Hematopoietic multipotent progenitor cell treated with erythropoietin and hydrocortisone succinate and interleukin-3 and kit ligand, for 6 days (in vitro differentiated cells): ENCODE measurements at places on chromosomes 6 and 20.

DNA sequence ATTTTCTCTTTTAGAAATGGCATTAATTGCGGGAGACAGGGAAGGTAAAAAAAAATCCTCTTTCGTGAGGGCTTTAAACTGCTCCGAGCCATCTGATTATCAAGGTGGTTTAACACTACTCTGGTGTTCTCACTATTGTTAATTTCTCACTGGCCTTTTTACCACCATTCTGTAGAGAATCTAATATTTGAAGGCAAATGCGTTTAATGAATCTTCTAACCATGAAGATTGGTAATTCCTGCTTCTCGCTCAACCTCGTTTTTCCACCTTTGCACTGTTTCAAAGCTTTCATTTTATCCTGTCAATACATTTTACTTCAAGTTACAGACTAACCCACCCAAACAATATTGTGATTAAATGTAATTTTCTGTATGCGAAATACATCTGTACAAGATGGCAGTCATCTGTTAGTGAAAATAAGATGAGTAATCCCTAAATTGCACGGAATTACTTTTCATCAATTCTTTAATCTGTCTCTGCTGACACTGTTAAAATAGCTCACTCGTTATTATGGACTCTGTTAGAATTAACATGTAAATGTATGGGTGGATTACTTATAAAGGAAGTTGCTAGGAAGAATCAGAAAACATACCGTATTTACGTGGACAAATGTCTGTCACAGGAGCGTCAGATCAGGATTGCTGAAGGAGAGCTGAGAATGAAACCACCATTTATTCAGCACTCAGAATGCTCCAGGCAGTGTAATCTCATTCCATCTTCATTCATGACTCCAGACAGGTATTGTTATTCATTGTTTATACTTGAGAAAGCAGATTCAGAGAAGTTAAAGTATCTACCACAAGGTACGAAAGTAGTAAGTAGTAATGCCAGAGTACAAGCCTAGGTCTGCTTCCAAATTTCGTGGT is 1.1 kb upstream of the LCA5 start:
- DNase-seq = peak; percentile 16

DNA sequence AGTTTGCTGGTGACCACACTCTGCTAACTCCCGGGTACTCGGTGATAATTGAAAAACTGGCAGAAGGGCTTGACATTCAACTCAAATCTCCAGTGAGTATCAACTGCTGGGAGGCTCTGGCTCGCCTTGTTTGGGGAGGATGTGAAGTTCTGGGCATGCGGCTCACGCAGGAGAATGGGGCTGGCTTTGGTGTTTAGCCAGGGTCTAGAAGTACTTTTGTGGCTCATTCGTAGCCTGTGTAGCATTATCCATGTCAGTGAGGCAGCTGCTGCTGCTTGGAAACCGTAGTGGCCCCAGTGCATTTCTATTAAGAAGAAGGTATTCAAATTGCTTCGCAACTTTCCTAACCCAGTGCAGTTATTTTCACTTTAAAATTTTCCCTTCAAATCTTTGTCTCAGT is 52.2 kb downstream of the KDM1B start:
- DNase-seq = no peak

DNA sequence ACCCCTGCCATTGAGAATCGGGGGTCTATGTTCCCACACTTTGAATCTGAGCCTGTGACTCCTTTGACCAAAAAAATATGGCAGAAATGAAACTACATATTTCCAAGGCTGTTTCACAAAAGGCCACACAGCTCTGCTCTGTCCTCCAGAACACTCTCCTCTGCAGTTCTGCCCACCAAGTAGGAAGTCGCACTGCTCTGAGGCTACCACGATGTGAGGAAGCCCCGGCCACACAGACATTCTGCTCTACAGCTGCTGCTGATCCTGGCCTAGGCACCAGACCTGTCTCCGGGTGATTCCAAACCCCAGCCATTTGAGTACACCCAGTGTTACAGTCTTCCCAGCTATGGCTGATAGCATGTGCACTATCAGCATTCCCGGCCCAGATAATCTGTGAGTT is 85.1 kb downstream of the LYRM4 start:
- DNase-seq = no peak

DNA sequence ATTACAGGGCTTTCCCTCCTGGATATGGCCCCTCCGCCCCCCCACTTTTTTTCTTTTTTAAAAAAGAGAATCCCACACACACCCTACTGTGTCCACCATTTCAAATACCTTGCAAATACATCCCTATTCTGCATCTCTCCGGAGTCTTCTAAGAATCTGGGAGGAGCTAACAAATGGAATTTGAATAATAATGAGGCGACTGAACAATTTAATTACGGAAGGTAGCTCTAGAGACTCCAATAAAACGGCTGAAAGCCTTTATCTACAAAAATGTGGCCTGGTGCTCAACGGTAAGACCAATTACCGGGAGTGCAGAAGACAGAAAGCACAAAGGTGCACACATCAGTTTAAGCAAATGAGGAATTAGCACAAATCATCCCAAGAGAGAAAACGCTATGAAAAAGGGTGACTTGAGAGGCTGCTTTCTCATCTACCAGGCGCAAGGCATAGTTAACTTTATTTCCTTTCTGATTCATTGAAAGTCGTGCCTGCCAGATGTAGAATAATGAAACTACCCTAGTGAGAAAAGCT is 1.8 kb downstream of the RRAGD start:
- no peak for DNase-seq

- peak; percentile 33 for DNase-seq
Observed at GRCh38 chr20:62935204-62935967, 2.6 kb upstream of the GID8 start.

DNA sequence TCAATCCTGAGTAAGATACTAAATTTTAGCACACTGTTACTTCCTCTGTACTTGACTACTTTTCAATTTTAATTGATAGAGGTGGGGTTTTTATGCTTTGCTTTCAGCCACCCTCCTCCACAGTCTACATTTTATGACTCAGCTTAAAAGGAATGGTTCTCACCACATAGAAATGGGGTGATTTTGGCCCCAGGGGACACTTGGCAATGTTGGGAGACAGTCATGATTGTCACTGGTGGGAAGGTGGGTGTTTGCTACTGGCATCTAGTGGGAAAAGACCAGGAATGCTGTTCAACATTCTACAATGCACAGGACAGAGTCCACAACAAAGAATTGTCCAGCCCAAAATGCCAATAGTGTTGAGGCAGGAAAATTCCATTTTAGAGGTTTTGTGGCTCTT is 71.3 kb downstream of the PCSK2 start:
- no peak for DNase-seq

DNA sequence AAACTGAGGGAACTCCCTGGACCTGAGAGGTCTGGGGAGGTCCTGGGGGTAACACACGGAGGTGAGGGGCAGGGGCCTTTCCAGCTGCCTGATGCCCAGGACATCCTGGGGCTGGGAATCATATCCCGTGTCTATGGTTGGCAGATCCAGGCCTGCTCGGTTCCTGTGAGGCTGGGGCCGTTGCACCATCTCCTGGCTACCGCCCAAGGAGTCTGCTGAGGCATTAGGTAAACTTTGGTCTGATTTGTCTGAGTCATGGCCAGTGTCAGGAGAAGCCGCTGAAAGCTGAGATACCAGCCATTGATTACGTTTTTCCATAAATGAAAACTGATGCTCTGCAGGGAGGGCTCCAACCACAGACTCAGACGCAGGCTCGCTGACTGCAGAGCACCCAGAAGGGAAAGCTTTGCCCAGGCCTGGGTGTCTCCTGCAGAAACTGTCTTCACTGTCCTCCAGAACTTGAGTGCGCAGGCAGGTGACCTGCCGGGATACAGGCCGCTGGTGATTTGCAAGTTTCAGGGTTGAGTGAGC is 14.2 kb downstream of the TRAF3IP2 start:
- no peak for DNase-seq

GRCh38 chr6:31659649-31660380 is 763 bp downstream of the C6orf47 start:
- peak; percentile 66 for DNase-seq

DNA sequence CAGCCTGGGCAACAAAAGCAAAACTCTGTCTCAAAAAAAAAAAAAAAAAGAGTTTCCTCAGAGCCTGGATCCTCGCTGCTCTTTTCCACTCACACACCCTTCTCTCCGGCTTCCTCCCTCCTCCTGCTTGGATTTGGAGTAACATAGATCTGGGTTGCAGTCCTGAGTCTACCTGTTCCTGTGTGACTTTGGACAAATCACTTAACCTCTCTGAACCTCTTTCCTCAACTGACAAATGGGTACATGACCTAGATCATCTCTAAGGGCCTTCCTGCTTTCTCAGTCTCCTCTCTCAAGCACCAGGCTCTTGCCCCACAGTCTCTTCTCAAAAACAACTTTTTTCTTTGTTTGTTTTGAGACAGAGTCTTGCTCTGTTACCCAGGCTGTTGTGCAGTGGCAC is 5.6 kb upstream of the R3HDML start:
- DNase-seq = no peak

GRCh38 chr6:98179606-98180005 is 654.8 kb upstream of the POU3F2 start:
- DNase-seq = no peak

- DNase-seq = no peak
Observed at GRCh38 chr20:22447447-22447778, 137.0 kb downstream of the FOXA2 start.

- no peak for DNase-seq
Observed at GRCh38 chr6:11309947-11310665, 77.6 kb upstream of the NEDD9 start.

GRCh38 chr20:54058420-54059139 is 11.8 kb downstream of the BCAS1 start:
- no peak for DNase-seq

GRCh38 chr6:140401761-140402160 is 1027.3 kb upstream of the CITED2 start:
- DNase-seq = no peak

DNA sequence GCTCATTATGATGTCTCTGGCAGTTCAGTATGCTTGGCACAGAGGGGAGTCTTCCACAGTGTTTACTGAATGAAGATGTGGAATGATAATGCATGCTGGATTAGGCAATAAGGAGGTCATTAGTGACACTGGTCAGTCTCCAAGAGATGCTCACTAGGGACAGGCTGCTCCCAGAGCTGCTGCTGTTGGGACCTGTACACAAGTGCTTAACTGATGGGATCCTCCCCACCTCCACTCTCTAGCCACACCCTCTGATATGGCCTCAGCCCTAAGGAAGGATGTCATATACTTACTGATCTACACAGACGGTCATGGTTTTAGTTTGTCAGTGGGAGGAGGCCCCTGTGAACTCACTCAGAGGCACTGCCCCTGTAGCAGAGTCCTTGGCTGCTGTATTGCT is 73.4 kb downstream of the MYB start:
- peak; percentile 42 for DNase-seq
